ENCODE measurements at places on chromosomes 3 and 15. TPM values are rescaled to one million over a fixed set of nuclear protein-coding genes. Genes with fewer than 3 reads are reported as not detected.

GRCh38 chr15:67465196-67465952, 55.6 kb upstream of the C15orf61 start:
- no peak for DNase-seq
- H3K27ac ChIP-seq = no peak overlapping the region
- no peaks in the 10 kb centered on the region for H3K36me3 ChIP-seq
- H3K4me1 ChIP-seq = no peaks in the 10 kb centered on the region

DNA sequence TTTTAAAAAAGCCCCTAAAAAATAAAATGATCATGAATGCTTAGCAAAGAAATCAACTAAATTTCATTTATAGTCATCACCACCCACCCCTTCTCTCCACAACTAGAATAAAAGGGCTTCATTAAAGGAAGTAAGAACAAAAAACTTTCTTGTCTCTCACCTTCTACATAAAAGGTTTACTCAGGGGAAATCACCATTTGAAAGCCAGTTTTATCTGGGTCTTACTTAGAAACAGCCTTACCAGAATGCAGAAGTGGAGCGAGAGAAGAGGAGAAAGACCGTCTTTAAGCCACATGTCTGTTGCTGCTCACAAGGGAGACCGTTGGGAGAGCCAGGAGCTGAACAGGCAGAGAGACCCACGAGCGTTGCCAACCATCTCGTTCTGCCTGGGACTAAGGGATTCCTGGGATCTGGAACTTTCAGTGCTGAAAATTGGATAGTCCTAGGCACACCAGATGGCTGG, 350.1 kb upstream of the PROK2 start:
- H3K4me1 ChIP-seq = no peaks in the 10 kb centered on the region
- H3K27ac ChIP-seq = no peak overlapping the region
- H3K4me3 ChIP-seq = no peak overlapping the region
- no peaks in the 10 kb centered on the region for H3K36me3 ChIP-seq
- no peaks in the 10 kb centered on the region for H3K27me3 ChIP-seq

Gene C3orf85
- total RNA-seq = not detected

DNA sequence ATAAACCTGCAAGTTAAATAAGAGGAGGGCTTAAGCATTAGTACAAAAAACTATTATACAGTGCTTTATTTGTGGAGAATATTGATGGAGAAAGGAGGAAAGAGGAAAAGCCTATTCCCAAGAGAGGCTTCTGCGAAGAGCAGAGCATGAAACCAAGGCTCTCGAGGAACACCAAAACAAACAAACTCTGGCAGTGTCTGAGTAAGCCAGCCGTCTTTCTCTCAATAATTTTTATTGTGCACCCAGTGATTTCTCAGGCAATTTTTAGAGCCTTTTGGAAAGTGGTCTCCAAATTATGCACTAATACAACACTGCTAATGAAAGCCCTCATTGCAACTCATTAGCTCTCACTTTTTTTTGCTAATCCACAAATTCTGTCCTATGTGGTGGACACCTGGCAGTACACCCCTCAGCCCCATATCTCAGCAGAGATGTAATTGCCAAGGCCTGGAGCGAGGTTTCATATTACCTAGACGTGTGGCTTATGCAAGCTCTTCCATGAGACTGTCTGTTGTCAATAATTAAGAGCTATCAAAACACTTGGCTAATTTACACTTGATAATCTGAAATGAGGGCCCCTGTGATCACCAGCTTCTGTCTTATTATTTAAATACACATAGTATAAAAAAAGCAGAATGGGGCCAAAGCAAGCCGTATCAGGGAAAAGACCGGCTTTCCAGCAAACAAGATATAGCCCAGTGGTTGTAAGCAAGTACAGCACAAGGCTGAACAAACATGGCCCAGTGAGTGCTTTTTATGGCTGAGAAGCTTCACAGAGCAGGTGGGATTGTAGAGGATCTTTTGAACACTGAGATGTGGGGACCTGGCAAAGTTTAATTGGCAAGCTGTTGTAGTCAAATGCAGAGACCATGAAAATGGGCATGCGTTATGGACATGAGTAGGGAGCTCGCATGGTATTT, 216.9 kb downstream of the ROBO2 start:
- H3K4me1 ChIP-seq = no peaks in the 10 kb centered on the region
- H3K27ac ChIP-seq = no peak overlapping the region
- no peak for DNase-seq

Gene GNAI2
- total RNA-seq = 393 TPM

- H3K4me1 ChIP-seq = no peaks in the 10 kb centered on the region
- no peaks in the 10 kb centered on the region for H3K27me3 ChIP-seq
- H3K4me3 ChIP-seq = no peak overlapping the region
- H3K27ac ChIP-seq = no peak overlapping the region
- no peak for DNase-seq
Measured at GRCh38 chr3:73385568-73385967, 239.2 kb downstream of the PDZRN3 start.

Gene FRMD4B
- not detected for total RNA-seq

DNA sequence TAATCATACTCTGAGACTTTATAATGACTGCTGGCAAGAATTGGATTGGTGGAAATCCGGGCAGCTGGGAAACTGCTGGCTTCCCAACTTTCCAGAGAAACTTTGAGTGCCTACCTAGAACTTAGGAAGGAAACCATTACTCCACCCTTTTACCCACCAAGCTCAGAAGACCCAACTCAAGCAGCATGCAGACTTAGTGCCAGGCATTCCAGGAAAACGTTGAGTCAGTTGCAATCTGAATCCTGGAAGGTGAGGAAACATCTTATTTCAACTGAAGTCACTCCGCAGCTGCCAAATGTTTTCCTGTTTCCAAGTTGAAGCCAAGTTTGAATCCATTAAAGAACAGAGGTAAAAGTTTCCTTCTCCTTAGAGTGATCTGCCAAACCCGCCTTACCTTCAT, 126.5 kb downstream of the ZNF385D start:
- H3K36me3 ChIP-seq = no peaks in the 10 kb centered on the region
- H3K4me3 ChIP-seq = no peak overlapping the region
- peaks cover 11% of the 10 kb centered on the region for H3K4me1 ChIP-seq

GRCh38 chr3:149507491-149508324, 33.2 kb downstream of the TM4SF4 start:
- no peaks in the 10 kb centered on the region for H3K36me3 ChIP-seq
- H3K27me3 ChIP-seq = no peaks in the 10 kb centered on the region

DNA sequence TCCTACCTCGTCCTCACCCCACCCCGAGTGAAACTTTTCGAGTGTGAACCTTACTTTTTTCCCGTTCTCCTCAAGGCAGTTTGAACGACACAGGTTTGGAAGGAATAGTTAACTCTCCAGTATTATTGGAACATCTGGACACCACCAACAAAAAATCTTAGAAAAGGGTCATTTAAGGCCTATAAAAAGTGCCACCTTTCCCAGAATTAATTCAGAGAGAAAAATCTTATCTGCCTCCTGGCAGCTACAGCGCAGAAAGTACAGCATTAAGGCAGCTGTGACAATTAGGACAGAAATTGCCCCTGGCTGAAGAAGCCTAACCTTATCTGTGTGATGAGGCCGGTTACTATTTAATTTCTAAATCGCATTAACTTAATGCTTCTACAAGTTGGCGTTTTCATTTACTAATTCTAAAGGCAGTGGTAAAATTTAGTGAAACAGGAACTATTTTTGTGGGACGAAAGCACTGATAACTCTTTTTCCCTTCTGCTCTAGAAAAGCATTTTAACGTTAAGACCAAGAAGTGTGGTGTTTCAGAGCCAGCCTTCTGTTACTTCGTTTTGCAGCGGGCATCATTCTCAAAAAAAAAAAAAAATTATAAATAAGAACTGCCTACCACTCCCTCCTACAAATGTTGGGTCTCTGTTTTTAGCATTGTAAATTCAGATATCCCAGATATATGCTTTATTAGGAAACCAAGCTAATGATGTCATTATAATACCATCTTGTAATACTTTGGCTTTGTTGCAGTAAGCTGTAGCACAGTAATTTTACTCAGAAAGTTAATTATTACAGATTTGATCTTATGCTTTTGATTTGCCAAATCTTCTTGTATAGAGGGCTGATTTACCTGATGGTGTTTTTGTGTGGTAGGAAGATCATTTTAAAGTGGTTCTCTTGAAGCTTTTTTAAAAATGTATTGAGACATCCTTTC, 1.4 kb downstream of the ATP11B start:
- H3K27ac ChIP-seq = peak overlapping the region; percentile 77
- H3K27me3 ChIP-seq = no peaks in the 10 kb centered on the region
- H3K4me1 ChIP-seq = peaks cover 8% of the 10 kb centered on the region
- peak overlapping the region; percentile 94 for H3K4me3 ChIP-seq

Gene RHCG
- not detected for total RNA-seq

GRCh38 chr3:54826251-54826691, 101.6 kb downstream of the LRTM1 start:
- no peaks in the 10 kb centered on the region for H3K36me3 ChIP-seq
- peak; percentile 50 for DNase-seq
- no peaks in the 10 kb centered on the region for H3K27me3 ChIP-seq
- peaks cover 12% of the 10 kb centered on the region for H3K4me1 ChIP-seq

GRCh38 chr3:50100956-50101845, 12.5 kb downstream of the RBM5 start:
- no peaks in the 10 kb centered on the region for H3K27me3 ChIP-seq
- no peak overlapping the region for H3K27ac ChIP-seq
- DNase-seq = peak; percentile 69
- peaks cover 90% of the 10 kb centered on the region for H3K36me3 ChIP-seq

GRCh38 chr15:64651601-64652191, 123.7 kb downstream of the RBPMS2 start:
- no peaks in the 10 kb centered on the region for H3K27me3 ChIP-seq
- no peak overlapping the region for H3K4me3 ChIP-seq
- no peaks in the 10 kb centered on the region for H3K4me1 ChIP-seq

GRCh38 chr3:129827765-129828164, 65.7 kb downstream of the TMCC1 start:
- H3K4me1 ChIP-seq = peaks cover 42% of the 10 kb centered on the region
- no peak overlapping the region for H3K4me3 ChIP-seq
- H3K27ac ChIP-seq = no peak overlapping the region
- no peak for DNase-seq
- no peaks in the 10 kb centered on the region for H3K27me3 ChIP-seq

Gene LCTL
- 1.0 TPM for total RNA-seq

Gene TNFSF10
- total RNA-seq = not detected

DNA sequence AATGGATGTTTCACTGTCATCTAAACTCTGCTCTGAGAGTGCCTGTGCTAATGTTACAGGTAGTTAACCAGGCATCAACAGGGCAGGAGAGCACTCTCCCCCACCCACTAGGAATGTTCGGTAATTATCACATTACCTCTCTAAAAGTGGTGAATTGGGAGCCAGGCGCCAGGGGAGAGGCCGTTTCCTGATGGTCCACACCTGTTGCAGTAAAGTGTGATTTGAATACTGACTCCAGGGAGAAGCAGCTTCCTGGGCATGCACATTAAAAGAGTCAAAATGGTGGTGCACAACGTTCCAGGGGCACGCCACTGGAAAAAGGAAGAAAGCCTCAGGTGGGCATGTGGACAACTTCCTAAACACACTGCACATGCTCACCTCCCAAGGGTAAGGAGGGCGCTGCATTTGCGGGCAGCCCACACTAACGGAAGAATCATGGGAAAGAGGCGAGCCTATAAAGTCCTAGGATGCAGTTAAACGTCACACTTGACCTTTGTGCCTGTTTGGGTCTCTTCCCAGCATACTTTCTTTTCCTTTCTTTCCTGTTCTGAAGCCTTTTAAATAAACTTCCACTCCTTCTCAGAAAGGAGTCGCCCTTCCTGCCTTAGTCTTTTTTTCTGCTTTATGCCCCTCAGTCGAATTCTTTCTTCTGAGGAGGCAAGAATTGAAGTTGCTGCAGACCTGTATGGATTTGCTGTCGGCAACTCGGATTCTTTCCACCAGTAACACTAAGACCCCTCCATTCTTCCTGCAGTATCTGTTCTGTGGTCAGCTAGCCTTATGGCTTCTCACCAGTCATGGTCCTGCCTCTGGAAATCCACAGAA, 28.9 kb upstream of the GPD1L start:
- H3K4me3 ChIP-seq = no peak overlapping the region
- DNase-seq = no peak
- no peak overlapping the region for H3K27ac ChIP-seq
- H3K4me1 ChIP-seq = peaks cover 6% of the 10 kb centered on the region

- peaks cover 19% of the 10 kb centered on the region for H3K4me1 ChIP-seq
- no peaks in the 10 kb centered on the region for H3K36me3 ChIP-seq
- H3K27me3 ChIP-seq = no peaks in the 10 kb centered on the region
- no peak for DNase-seq
- no peak overlapping the region for H3K4me3 ChIP-seq
Measured at GRCh38 chr15:40785814-40786213, 16.0 kb downstream of the C15orf62 start.

- DNase-seq = no peak
- no peaks in the 10 kb centered on the region for H3K36me3 ChIP-seq
- H3K27ac ChIP-seq = no peak overlapping the region
- H3K4me1 ChIP-seq = peaks cover 5% of the 10 kb centered on the region
- no peaks in the 10 kb centered on the region for H3K27me3 ChIP-seq
- H3K4me3 ChIP-seq = no peak overlapping the region
Measured at GRCh38 chr3:17747890-17748247, 5.4 kb upstream of the TBC1D5 start.

DNA sequence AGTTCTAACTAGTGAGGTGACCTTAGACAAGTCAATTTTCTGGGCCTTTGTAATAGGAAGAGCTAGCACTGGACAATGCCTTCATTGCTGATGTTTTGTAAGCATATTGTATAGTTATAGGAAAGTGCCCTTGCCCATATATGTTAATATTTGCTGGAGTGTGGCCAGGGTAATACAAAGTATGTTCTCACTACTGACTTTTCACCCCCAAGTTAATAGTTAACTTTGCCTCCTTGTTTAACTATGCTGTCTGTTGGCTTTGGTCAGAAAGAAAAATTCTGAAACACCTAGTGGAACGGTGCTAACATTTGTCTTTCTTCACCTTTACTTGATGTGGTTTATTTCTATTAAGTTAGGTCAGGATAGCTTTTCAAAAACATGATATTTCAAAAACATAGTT, 287.4 kb upstream of the CTNNB1 start:
- H3K4me3 ChIP-seq = no peak overlapping the region
- no peak for DNase-seq
- H3K4me1 ChIP-seq = no peaks in the 10 kb centered on the region

GRCh38 chr3:152728231-152728980, 106.5 kb upstream of the P2RY1 start:
- H3K4me1 ChIP-seq = no peaks in the 10 kb centered on the region
- H3K27ac ChIP-seq = no peak overlapping the region
- H3K4me3 ChIP-seq = no peak overlapping the region
- H3K27me3 ChIP-seq = no peaks in the 10 kb centered on the region

DNA sequence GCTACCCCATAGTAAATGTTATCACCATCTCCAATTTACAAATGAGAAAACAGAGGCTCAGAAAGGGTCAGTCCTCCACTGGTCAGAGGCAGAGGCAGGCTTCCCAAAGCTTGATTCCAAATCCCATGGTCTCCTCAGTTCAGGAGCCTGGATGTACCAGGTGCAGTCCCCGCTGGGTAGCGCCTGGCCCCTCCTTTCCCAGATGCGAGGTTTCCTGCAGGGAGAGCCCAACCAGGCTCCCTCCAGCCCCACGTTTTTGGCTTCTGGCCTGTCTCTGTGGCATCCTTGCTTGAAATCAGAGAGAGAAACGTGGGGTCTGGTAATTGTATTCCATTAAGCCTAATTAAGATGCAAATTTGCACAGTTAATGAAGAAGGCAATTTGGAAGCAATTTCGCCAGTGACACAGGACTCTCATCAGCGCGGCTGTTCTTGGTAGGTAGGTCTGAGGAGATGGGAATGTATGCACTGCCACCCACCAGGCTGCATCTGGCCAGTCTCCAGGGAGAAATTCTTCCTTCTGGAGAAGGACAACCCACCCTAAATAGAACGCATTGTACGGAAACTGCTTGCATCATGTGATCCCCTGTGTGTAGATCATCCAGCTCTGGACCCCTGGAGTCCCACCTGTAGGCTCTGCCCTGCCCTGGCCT, 50.5 kb downstream of the HRH1 start:
- no peak overlapping the region for H3K4me3 ChIP-seq
- no peaks in the 10 kb centered on the region for H3K27me3 ChIP-seq
- H3K27ac ChIP-seq = no peak overlapping the region

Measured in GM23248 (cell line).